ENCODE measurements at places on chromosomes 3 and 15. TPM values are rescaled to one million over a fixed set of nuclear protein-coding genes. Genes with fewer than 3 reads are reported as not detected.

- DNase-seq: no peak
- peaks cover 29% of the 10 kb centered on the region for H3K27me3 ChIP-seq
- H3K27ac ChIP-seq: peak overlapping the region; percentile 82
- peak overlapping the region; percentile 82 for H3K4me3 ChIP-seq
- H3K4me1 ChIP-seq: peaks cover 12% of the 10 kb centered on the region
These were observed 1.4 kb downstream of the PFN2 start for GRCh38 chr3:149969110-149969939.

DNA sequence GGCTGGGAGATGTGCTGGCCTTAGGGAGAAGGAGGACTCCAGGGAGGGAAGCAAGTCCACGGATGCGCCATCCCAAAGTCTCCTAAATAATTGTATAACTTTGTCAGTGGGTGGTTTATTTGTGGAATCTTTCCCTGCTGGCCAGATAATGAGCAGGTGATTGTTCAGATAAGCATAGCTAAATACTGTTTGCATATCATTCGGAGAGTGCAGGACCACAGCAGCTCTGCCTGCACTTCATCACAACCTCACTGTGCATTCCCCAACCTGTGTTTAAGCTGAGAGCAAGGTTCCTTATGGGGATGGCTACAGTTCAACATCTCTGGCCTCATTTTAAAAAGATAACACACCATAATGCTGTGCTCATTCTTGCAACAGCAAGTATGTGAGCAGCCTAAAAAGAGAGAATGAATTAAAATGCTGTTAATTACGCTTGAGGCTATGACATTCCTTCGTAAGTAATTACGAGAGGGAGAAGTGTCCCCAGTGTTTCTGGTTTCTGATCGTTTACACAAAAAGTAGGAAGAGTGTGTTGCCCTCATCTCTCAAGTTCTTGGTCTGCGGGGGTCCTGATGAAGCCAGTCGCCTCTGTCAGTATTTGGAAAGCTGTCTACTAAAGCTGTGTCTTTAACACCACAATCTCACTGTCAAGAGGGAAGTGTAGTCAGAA is 272.0 kb upstream of the RORA start:
- H3K4me3 ChIP-seq: no peak overlapping the region
- no peak for DNase-seq
- H3K4me1 ChIP-seq: no peaks in the 10 kb centered on the region
- H3K36me3 ChIP-seq: no peaks in the 10 kb centered on the region
- no peak overlapping the region for H3K27ac ChIP-seq
- peaks cover 40% of the 10 kb centered on the region for H3K27me3 ChIP-seq

DNA sequence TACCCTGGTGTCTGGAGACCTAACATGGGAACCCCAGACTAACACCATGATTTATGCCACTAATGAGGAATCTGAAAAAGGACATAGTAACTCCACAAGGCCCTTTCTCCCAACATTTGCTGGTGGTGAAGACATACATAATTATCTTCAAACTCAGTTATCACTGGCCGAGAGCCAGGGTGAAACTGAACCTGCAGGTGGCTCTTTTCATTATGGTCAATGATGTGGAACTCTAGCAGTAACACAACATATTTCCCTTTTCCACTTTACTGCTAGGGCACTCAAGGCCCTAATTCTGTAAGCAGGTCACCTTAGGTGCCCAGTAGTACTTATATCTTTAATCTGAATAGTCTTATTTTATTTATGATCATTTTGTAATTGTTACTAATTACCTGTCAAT is 326.4 kb upstream of the SATB1 start:
- peaks cover 1% of the 10 kb centered on the region for H3K36me3 ChIP-seq
- no peaks in the 10 kb centered on the region for H3K27me3 ChIP-seq
- no peak overlapping the region for H3K27ac ChIP-seq
- no peak overlapping the region for H3K4me3 ChIP-seq
- H3K4me1 ChIP-seq: peaks cover 95% of the 10 kb centered on the region
- no peak for DNase-seq

- no peak for DNase-seq
- peak within 1 kb of the TSS; percentile 41 for H3K4me3 ChIP-seq
- H3K4me1 ChIP-seq: peaks cover 5% of the 10 kb centered on the region
- no peaks in the 10 kb centered on the region for H3K36me3 ChIP-seq
These were observed at the start of gene CHRNA3 for GRCh38 chr15:78620527-78621421. Gene CHRNA3 (minus strand): TSS chr15:78620996. CDS start chr15:78620794, 202 bp downstream.

SHC4 gene
- total RNA-seq: 2.1 TPM

GRCh38 chr3:86379280-86379679 is 611.7 kb downstream of the VGLL3 start:
- DNase-seq: no peak
- H3K4me1 ChIP-seq: no peaks in the 10 kb centered on the region
- H3K36me3 ChIP-seq: peaks cover 2% of the 10 kb centered on the region
- no peak overlapping the region for H3K4me3 ChIP-seq
- no peaks in the 10 kb centered on the region for H3K27me3 ChIP-seq

DNA sequence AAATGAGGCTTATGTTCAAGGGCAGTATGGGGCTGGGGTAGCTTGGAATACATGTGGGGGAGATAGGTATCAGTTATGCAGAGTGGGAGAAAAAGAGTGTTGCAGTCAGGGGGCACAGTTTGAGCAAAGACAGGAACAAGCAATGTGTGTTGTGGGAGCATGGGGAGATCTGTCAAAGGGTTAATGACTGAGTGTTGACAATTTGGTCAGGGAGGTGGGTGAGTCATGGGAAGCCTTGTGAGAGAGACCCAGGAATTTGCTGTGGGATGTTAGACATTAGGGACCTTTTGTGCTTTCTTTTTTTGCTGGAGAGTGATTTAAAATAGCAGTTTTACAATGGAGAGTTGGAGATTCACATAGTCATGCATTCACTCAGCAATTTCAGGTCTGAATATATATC is 221.6 kb upstream of the NR2E3 start:
- no peak for DNase-seq
- no peak overlapping the region for H3K27ac ChIP-seq
- H3K36me3 ChIP-seq: peaks cover 5% of the 10 kb centered on the region
- no peaks in the 10 kb centered on the region for H3K27me3 ChIP-seq
- H3K4me3 ChIP-seq: no peak overlapping the region
- H3K4me1 ChIP-seq: no peaks in the 10 kb centered on the region

DNA sequence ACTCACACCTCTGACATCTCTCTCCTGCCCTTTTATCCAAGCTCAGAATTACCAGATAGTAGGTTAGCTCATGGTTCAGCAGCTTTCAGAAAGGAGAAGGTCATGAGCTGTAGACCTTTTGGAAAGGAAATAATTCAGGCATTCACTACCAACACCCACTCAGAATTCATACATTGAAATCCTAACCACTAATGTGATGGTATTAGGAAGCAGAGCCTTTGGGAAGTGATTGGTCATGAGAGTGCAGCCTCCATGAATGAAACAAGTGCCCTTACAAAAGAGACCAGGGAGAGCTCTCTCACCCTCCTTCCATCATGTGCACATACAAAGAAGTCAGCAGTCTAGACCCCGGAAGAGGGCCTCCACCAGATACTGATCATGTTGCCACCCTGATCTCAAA is 315.8 kb upstream of the CCDC54 start:
- no peak overlapping the region for H3K4me3 ChIP-seq
- H3K27me3 ChIP-seq: peaks cover 25% of the 10 kb centered on the region
- H3K36me3 ChIP-seq: no peaks in the 10 kb centered on the region
- no peak for DNase-seq
- H3K4me1 ChIP-seq: peaks cover 12% of the 10 kb centered on the region

DNA sequence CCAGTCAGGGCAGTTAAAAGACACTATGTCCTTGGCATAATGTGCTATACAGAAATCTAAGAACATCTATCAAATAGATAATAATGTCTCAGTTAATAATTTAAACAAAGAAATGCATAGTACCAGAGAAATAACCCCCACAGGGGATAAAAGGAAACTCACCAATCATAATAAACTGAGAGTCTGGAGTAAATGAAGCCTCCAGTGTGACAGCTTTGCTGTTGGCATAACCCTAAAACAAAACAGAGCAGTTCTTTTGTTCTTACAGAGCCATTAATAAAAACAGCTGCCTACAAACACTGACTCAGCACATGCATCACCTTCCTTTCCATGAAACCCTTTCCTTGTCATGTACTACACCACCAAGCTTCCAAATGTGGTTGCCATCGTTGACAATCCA is 13.5 kb downstream of the PPM1M start:
- no peaks in the 10 kb centered on the region for H3K27me3 ChIP-seq
- DNase-seq: no peak
- peaks cover 97% of the 10 kb centered on the region for H3K4me1 ChIP-seq

CCDC54 gene
- total RNA-seq: not detected

TNFAIP8L3 gene
- total RNA-seq: 0.30 TPM

DNA sequence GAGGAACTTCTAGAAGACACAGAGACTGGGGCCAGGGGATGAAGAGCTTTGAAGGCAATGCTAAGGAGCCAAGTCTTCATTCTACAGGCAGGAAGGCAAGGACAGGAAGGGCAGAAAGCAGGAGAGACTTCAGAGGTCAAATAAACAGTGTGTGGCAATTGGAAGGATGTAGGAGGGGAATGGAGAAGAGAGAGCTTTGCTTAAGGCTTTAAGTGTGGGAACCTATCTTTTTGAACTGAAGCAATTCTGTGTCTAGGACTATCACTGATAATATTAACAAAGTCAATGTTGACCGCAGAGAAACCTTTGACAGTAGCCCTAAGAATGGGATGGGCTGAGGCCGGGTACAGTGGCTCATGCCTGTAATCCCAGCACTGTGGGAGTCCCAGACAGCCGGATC is 325.0 kb downstream of the FOXP1 start:
- peaks cover 6% of the 10 kb centered on the region for H3K36me3 ChIP-seq
- no peak for DNase-seq
- peaks cover 75% of the 10 kb centered on the region for H3K4me1 ChIP-seq
- no peak overlapping the region for H3K4me3 ChIP-seq
- H3K27me3 ChIP-seq: no peaks in the 10 kb centered on the region

- no peak overlapping the region for H3K27ac ChIP-seq
- H3K27me3 ChIP-seq: no peaks in the 10 kb centered on the region
- DNase-seq: no peak
These were observed 72.8 kb downstream of the VGLL4 start for GRCh38 chr3:11570789-11571495.

SERPINI2 gene
- not detected for total RNA-seq

DNA sequence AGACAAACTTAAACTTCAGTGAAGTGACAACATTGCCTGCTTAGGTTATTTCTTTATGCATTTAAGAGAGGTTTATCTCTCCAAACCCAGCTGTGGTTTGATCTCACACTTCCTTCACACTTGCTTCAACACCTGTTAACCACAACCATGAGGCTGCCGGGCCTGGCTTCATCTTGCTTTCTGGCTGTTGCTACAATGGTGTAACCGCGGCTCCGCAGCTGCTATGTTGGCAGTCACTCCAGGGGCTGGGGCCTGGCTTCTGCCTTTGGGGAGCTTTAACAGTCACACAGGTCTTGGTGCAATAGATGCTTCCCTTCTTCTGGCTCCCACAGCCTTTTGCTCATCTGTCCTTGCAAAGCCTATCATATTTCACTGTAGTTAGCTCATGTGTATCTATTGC is 72.9 kb upstream of the MNS1 start:
- no peaks in the 10 kb centered on the region for H3K27me3 ChIP-seq
- H3K4me1 ChIP-seq: no peaks in the 10 kb centered on the region
- H3K27ac ChIP-seq: no peak overlapping the region
- DNase-seq: peak; percentile 17
- peaks cover under 1% of the 10 kb centered on the region for H3K36me3 ChIP-seq

RCN2 gene
- 28.1 TPM for total RNA-seq

GRCh38 chr15:33618350-33618749 is 307.6 kb downstream of the RYR3 start:
- no peaks in the 10 kb centered on the region for H3K36me3 ChIP-seq
- H3K4me3 ChIP-seq: no peak overlapping the region
- no peak overlapping the region for H3K27ac ChIP-seq
- peaks cover 23% of the 10 kb centered on the region for H3K27me3 ChIP-seq

DNA sequence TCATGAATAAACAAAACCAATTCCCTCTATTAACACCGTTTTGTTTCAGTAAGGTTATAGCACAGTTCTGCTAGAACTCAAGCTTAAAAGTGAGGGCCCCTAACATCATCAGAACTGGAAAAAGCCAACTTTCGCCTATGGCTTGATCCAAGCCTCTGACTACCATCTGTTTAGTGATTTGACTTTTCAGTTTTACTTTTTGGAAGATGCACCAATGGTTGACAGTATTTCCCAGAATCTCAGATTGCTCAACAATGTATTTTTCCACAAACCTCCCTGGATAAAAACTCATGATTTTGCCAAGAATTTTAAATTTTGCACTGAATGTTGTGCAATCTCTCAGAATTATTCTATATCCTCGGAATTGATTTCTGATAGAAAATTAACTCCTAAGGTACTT is 190.7 kb downstream of the LSAMP start:
- H3K27ac ChIP-seq: no peak overlapping the region
- H3K27me3 ChIP-seq: no peaks in the 10 kb centered on the region
- H3K36me3 ChIP-seq: no peaks in the 10 kb centered on the region
- H3K4me1 ChIP-seq: no peaks in the 10 kb centered on the region
- no peak overlapping the region for H3K4me3 ChIP-seq

TMEM158 gene
- not detected for total RNA-seq

GRCh38 chr3:33057320-33058298 is 39.3 kb downstream of the GLB1 start:
- H3K4me1 ChIP-seq: peaks cover 78% of the 10 kb centered on the region
- H3K36me3 ChIP-seq: peaks cover 17% of the 10 kb centered on the region
- H3K4me3 ChIP-seq: no peak overlapping the region
- no peaks in the 10 kb centered on the region for H3K27me3 ChIP-seq
- DNase-seq: no peak

CAPN3 gene
- 9.0 TPM for total RNA-seq

GRCh38 chr3:51813539-51813938 is 34.5 kb upstream of the IQCF6 start:
- peaks cover 15% of the 10 kb centered on the region for H3K27me3 ChIP-seq
- H3K4me1 ChIP-seq: peaks cover 7% of the 10 kb centered on the region
- H3K4me3 ChIP-seq: no peak overlapping the region
- no peak overlapping the region for H3K27ac ChIP-seq
- no peak for DNase-seq
- no peaks in the 10 kb centered on the region for H3K36me3 ChIP-seq

LRTM1 gene
- not detected for total RNA-seq

GRCh38 chr3:50256978-50257890 is 11.7 kb upstream of the SEMA3B start:
- peaks cover 12% of the 10 kb centered on the region for H3K36me3 ChIP-seq
- H3K4me1 ChIP-seq: peaks cover 22% of the 10 kb centered on the region
- H3K27me3 ChIP-seq: no peaks in the 10 kb centered on the region
- H3K27ac ChIP-seq: no peak overlapping the region
- H3K4me3 ChIP-seq: no peak overlapping the region

All from activated T-cell treated with anti-CD3 and anti-CD28 coated beads, Interleukin-2, amount 50 U/mL, for 72 hours (primary cell).